HFF-Myc (cell line): ENCODE measurements at places on chromosomes 2 and 18.

GRCh38 chr2:194385376-194385775 lies 1271.7 kb upstream of the SLC39A10 start:
- no peak for DNase-seq

DNA sequence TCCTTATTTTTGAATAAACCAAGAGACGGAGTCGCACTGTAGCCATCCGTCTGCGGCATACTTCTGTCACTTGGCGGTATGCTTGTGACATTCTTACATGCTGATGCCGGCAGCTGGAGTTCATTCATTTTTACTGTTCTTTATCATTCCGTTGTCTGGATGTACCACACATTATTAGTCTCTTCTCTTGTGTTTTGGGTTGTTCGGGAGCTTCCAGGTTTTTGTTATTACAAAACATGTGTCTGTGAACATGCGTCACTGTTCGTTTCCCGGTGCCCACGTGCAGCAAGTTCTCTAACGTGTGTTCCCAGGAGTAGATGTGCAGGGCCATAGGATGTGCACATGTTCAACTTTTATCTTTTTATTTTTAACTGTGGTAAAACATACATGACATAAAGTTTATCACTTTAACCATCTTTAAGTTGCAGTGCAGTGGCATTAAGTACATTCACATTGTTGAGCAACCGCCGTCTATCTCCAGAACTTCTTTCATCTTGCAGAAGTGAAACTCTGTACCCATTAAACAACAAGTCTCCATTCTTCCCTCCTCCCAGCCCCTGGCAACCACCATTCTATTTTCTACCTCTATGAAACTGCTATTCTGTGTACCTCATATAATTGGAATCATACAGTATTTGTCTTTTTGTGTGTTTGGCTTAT lies 40.1 kb downstream of the MTCL1 start:
- no peak for DNase-seq

- DNase-seq: no peak
These were observed 179.4 kb upstream of the SESTD1 start for GRCh38 chr2:179444056-179444455.

DNA sequence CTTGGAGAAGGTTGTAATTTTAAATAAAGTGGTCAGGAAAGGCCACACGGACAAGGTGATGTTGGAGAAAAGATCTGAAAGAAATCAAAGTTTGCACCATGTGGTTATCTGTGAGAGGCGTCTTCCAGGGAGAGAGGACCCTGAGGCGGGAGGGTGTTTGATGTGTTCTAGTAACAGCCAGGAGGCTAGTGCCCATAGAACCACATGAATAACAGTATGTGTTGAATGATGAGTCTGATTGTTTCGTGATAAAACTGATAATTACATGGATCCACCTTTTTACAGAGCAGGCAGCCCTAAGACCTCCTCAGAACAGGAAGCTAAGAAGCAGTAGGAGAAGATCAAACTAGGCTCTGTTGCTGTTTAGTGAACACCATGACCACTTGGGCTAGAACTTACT lies 91.4 kb downstream of the SCG2 start:
- no peak for DNase-seq

GRCh38 chr2:200007306-200007705 lies 51.9 kb downstream of the MAIP1 start:
- DNase-seq: no peak

GRCh38 chr2:71989671-71990070 lies 158.0 kb downstream of the CYP26B1 start:
- no peak for DNase-seq

GRCh38 chr2:100870652-100871531 lies 51.0 kb downstream of the NPAS2 start:
- no peak for DNase-seq

DNA sequence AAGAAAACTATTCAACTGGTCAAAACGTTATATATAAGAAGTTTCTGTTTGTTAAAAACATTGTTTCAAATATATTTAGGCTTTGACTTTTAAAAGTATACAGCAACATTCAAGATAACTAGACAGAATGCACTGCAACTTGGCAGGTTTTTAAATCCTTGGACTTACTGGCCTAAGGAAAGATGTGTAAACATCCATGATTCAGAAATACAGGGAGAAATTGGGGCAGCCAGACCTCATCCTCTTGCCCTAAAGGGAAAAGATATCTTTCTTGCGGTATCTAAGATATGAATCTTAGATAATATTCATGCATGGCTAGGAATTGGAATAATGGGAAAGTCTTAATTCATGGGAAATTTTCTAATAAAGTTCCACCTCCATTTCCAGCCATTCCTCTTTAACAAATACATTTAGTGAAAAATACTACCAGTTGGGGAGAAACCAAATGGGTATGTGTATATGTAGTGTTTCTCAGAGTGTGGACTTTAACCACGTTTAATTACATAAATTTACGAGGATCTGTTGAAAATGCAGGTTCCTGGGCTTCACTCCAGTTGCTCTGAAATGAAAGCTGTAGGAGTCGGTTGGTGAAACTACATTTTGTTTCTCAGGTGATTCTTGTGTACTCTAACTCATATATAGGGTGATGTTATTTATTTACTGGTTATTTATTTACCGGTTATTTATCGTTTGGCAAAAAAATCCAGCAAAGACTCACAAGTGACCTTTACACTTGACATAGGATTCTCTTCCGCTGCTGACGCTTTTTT lies 587 bp upstream of the TANK start:
- DNase-seq: no peak

GRCh38 chr2:26595146-26595545 lies 46.0 kb downstream of the CIB4 start:
- DNase-seq: no peak

DNA sequence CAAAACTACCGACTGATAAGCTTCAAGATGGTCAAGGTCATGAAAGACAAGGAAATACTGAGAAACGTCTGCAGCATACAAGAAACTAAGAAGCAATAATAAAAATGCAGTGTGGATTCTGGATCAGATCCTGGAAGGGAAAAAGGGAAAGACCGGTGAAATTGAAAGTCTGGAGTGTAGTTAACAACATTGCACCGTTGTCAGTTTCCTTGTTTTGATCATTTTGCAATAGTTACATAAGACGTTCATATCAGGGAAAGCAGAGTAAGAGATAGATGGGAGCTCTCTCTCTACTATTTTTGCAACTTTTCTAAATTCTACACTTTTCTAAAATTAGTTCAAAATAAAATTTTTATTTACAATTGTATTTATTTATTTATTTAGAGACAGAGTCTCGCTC lies 15.0 kb upstream of the ZNF407 start:
- DNase-seq: no peak

DNA sequence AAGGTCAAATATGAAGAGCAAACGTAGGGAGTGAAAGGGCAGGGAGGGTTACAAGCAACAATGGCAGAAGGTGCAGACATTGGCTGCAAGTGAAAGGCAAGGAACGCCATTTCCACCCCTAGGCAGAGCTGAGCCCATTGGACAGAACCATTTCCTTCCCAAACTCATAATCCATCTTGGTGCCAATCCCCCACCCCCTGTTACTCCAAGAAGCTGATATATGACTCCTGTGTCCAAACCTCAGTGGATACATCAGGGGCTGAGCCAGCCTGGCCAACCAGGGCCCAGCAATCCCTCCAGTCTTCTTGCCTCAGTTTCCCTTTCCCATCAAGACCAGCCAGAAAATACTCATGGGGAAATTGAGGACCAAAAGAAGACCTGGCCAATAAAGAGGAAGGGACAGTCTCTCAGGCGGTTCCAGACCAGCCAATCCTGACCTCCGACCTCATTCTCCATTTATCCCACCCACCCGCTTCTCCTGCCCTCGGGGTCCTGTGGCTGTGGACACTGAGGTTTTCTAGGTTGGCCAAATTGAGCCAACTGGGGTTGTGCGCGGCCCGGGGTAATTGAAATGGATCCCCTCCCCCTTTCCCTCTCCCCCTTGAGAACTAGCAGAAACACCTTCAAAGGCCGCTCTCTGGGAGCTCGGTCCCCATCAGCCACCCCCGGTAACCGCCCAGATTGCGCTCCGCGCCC lies 24.8 kb downstream of the TNS1 start:
- DNase-seq: no peak

GRCh38 chr2:180730976-180731375 lies 249.4 kb upstream of the UBE2E3 start:
- DNase-seq: no peak

- no peak for DNase-seq
These were observed 1.3 kb downstream of the KIF3C start for GRCh38 chr2:25980951-25981350.

GRCh38 chr2:164843346-164843911 lies 1.8 kb upstream of the COBLL1 start:
- no peak for DNase-seq

- DNase-seq: no peak
These were observed 96.6 kb upstream of the STK17B start for GRCh38 chr2:196268025-196268424.

- DNase-seq: peak; percentile 65
These were observed 26.9 kb downstream of the KLHL29 start for GRCh38 chr2:23411752-23412431.

DNA sequence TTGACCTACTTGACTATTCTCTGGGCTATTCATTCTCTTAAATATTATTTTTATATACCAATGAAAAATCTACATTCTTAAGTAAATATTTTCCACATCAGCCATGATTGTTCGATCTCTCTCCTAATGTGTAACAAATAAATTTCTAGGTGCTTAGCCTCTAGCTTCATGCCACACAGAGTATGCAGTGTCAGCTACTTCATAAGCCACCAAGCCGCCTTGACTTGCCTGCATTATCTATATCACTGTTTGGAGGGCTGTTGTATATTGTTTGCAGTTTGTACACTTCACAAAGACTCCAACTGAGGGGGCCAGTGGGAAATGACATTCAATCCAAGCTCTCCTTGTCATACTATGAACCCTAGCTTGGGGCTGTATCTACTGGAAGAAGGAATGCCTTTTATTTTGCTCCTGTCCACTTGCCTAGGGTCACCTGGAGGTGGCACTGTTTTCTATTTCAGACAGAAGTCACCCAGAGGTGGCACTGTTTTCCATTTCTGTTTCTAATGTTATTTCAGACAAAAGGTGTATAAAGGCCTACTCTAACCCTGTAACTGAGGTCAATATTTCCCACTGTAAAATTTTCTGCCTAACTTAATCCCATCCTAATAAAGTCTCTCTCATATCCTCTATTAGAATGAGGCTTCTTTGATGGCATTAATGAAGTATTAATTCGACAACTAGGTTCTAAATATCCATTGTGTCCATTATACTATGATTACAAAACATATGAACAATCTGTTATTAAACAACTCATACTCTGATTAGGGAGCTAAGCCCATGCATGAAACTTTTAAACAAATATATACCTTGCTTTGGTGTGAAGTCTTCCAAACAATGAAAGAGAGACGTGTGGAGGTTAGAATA lies 36.4 kb downstream of the COL5A2 start:
- no peak for DNase-seq

GRCh38 chr2:100976645-100977391 lies 25.3 kb upstream of the RPL31 start:
- DNase-seq: no peak

- DNase-seq: no peak
These were observed 166.4 kb upstream of the PXDN start for GRCh38 chr2:1910592-1911246.

- no peak for DNase-seq
These were observed 22.6 kb downstream of the MTX2 start for GRCh38 chr2:176291809-176292283.

DNA sequence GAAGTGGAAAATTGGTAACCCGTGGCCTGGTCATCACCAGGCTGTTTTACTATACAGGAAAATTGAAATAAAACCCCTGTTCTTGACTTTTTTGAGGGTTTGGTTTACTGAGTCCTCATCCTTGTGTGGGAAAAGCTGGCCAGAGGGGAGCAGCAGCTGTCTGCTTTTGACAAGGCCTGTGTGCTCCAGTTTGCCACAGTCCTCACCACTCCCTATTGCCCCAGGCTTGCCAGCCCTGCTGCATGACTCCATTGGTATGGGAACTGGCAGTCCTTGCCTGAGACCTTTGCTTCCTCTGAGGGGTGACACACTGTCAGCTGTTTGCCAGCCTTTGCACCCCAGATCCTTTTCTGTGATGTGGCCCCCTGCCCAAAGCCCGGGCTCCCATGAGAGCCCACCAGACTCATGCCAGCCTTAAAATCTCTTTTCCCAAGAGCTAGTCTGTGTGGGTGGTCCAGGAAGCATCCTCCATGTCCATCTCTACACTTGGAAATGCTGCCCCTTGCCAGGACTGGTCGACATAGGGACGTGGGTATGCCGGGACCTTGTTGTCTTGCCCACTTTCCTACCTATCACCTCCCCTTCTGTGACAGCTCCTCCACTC lies 39.0 kb downstream of the GLI2 start:
- no peak for DNase-seq

GRCh38 chr2:163341426-163341825 lies 394.4 kb downstream of the FIGN start:
- no peak for DNase-seq

DNA sequence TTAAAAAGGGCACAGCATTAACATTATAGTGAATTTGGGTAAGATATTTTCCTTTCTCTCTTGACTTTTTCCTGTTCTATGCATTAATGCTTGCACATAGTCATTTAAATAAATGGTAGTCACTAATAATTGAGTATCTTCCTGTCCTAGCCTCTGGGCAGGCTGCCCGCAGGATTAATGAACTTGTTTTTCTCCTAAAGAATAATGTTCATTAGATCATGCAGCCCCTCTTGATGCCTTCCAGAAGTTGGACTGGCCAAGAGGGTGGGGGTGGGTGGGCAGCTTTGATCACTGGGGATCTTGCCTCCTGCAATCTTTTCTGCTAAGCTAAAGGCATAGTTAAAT lies 514.5 kb upstream of the CDH2 start:
- DNase-seq: no peak

DNA sequence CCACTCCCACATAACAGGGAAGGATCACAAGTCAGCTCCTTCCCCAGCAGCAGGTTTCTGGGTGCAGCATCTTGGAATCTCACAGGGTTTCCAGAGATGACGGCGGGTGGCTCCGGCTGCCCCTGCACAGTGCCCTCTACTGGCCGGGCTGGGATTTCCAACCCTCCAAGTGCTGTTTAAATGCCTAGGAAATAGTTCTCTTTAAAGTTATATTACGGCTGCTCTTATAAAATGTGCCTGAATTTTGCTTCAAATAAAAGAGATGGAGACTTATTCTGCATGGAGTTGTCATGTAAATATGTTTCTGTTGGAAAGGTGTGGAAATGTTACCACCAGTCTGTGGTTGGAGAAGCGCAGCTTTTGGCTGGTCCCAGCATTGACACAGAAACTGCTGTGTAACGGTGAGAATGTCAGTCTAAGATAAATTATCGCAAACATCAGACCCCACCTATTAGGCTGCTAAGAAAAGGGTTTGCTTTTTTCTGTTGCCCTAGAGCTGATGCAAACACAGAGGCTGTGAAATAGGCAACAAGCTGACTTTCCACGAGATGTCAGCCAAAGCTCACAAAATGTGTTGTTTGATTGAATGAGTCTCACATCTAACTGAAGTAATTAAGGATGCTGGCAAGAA lies 3.3 kb upstream of the HJURP start:
- no peak for DNase-seq

GRCh38 chr2:119937680-119938079 lies 75.2 kb upstream of the EPB41L5 start:
- no peak for DNase-seq

DNA sequence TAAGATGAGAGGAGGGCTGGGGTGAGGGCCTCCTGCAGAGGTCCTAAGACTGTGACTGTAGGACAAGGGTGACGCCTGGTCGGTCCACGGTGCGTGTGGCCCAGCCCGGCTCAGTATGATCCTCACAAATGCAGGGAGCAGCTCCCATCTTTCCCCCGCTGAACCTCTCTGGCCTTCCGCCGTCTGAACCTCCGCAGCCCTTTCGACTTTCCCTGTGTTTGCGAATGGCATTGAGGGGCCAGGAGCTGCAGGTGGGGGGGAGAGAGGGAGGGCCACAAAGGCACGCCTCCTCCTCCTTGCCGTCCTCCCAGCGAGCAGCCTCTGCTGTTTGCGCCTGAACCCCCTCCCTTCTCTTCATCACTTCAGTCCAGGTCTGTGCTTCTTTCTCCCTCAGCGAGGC lies 68.6 kb upstream of the PXDN start:
- no peak for DNase-seq
